ENCODE measurements at places on chromosomes 4 and X.

DNA sequence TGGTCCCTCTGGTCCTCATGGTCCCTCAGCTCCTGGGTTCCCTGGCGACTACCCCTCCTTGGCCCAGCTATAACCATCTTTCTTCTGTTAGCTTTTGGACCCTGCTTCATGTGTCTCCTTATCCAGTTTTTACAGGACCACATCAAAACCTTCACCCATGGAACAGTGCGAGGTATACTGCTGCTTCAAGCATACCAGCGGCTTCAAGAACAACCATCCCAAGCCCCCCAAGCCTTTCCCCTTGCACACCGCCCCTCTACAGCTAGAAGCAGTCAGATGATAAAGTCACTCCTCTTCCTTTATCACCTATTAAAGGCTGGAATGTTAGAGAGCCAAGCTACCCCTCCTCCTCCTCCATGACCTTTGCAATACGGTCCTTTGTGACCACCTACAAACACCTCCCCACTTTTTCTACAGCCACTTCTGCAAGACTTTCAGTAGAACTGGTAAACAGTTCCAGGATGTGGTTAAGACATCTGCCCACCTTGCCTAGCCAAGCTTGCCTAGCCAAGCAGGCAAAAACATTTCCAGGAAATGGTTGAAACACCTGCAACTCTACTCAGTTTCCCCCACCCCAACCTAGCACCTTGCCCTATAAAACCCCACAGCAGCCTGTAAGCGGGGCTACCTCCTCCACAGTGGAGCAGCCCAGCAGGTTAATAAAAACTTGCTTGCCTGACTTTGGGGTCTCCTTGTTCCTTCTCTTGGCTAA lies 125.7 kb downstream of the ZC4H2 start:
- DNase-seq, result no peak

DNA sequence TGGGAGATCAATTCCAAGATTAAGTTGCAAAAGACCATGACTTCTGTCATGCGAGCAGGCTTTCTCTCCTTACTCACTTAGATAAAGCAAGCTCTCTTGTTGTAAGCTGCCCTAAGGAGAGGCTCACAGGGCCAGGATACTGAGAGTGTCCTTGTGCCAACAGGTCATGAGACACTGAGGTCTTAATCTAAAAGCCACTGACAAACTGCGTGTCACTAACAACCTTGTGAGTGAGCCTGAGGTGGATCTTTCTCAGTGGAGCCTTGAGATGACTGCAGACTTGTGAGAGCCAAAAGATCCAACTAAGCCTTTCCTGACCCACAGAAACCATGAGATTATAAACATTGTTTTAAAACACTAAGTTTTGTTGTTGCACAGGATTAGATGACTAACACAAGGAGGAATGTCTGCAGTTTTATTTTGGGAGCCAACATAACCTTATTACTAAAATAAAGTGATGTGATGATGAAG lies 170.5 kb downstream of the SLC39A8 start:
- no peak for DNase-seq

GRCh38 chr4:183136855-183137254 lies 37.8 kb downstream of the WWC2 start:
- no peak for DNase-seq

- DNase-seq, result no peak
Observed at GRCh38 chrX:72715546-72715945, 1.4 kb upstream of the PHKA1 start.

- no peak for DNase-seq
Observed at GRCh38 chr4:143016171-143016570, 168.5 kb upstream of the USP38 start.

DNA sequence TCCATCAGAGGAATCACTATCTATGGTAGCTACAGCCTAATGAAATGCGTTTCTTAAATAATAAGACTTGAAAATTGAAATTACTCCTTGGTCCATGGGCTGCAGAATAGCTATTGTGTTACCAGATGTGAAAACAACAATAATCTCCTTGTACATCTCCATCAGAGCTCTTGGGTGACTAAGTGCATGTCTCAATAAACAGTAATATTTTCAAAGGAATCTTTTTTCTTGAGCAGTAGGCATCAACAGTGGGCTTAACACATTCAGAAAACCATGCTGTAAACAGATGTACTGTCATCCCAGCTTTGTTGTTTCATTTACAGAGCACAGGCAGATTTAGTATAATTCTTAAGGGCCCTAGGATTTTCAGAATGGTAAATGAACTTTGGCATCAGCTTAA lies 67.3 kb downstream of the GLUD2 start:
- DNase-seq, result no peak

- no peak for DNase-seq
Observed at GRCh38 chr4:7159923-7160322, 32.4 kb upstream of the SORCS2 start.

GRCh38 chrX:30504309-30504708 lies 73.3 kb downstream of the TASL start:
- no peak for DNase-seq

DNA sequence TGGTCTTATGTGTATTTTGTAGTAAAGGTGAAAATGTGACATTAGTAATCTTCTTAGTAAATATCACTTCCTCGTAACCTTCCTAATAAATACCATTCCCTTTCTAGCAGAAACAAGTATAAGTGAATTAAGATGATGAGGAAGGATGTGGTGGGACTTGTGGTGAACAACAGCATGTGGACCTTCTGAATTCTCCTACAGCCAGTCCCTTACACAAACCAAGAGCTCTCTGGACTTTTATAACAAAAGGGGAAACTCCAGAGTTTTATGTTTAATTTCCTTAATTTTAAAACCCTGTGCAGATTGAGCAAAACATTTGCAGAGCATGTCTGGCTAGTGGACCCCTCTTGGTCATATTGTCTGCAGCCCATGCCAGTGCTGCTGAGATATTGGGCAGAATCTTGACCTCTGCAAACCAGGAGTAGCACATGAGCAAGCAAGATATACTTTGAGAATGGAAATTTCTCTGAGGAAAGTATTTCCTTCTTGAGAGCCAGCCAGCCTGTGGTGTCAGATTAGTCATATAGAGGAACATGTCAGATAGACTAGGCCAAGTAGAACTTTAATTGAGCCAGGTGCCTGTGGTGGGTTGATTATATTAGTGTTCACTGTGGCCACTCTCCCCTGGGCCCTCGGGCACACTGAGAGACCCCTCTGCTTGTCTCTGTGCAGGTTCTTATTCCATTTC lies 328.2 kb downstream of the DKK2 start:
- no peak for DNase-seq

GRCh38 chr4:2595436-2595835 lies 59.0 kb downstream of the FAM193A start:
- DNase-seq, result no peak

GRCh38 chrX:152072236-152072635 lies 66.1 kb downstream of the MAGEA10 start:
- no peak for DNase-seq

DNA sequence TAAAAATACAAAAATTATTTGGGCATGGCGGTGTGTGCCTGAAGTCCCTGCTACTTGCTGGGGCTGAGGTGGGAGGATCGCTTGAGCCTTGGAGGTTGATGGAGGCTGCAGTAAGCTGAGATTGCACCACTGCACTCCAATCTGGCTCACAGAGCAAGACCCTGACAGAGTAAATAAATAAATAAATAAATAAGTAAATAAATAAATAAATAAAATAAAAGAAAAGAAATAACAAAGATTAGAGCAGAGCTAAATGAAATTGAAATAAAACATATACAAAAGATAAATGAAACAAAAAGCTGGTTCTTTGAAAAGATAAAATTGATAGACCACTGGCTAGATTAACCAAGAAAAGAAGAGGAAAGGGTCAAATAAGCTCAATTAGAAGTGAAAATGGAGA lies 43.1 kb downstream of the HPGD start:
- DNase-seq, result no peak

GRCh38 chrX:11430271-11430670 lies 137.1 kb downstream of the AMELX start:
- DNase-seq, result no peak

DNA sequence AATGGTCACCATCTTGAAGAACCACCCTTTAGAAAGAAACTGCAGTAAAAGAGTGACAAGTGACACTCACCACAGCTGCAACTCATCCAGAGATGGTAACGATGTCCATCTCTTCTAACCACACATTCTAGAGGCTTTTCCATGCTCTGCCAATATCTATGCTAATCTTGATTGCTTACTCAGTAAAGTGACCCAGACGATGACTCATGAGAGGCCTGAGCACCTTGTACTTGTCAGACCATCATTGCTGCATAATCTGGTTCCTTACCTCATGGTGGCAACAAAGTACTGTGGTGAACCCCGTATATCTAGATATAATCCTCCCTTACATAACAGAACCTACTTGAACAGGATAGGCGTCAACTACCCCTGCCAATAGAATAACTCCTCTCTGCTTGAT lies 75.6 kb downstream of the CCNG2 start:
- no peak for DNase-seq

- DNase-seq, result no peak
Observed at GRCh38 chr4:98568941-98569663, 89.3 kb downstream of the TSPAN5 start.

GRCh38 chr4:85500110-85500867 lies 25.3 kb downstream of the ARHGAP24 start:
- DNase-seq, result no peak

DNA sequence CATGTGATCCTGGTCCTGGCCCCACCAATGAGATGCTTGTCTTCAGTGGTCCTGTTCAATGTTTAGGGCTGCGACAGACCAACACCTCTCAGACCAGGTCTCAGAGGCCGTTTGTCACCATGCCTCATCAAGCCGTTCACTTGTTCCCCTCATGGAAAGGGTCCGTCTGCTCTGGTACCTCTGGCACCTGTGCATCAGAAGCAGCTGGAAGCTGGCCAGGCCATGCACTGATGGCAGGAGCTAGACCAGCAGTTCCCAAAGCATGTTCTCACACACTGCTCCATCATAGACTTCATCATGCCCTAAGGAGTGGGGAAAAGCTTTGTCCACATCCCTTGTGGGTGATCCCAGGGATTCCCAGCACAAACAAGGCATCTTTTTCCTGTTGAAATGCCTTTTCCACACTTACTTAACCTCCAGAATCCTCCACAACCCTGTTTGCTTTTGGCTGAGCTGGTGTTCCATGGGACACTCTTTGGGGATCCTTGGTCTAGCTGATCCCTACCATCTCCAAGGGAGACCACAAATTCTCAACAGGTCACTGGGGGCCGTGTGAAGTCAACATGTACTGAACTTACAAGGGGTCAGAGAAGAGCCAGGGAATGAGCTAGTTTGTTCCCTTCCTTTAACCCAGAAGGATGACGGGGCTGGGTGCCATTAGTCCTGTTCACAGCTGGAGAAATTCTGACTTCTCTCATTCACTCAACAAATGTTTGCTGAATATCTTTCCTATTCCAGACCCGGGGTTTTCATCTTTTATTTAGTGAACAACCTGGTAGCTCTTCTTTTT lies 21.8 kb downstream of the SH3TC1 start:
- no peak for DNase-seq

DNA sequence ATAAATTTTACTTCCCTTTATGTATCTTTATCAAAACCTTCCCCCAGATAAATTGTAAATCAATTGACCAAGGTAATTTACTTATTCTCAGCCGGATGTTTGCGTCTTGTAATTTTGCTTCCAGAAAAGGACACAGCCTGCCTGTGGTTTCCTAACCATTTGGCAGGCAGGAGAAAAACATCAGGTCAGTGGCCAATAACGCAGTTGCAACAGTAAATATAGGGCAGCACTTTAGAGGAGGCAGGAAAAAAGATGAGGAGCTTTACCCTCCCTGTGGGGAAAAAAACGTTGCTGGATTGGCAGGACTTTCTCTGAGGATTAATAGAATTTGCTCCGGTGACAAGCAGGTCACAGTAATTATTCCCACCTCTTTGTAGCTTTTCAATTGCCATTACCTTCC lies 2618.1 kb downstream of the ARAP2 start:
- DNase-seq, result no peak

DNA sequence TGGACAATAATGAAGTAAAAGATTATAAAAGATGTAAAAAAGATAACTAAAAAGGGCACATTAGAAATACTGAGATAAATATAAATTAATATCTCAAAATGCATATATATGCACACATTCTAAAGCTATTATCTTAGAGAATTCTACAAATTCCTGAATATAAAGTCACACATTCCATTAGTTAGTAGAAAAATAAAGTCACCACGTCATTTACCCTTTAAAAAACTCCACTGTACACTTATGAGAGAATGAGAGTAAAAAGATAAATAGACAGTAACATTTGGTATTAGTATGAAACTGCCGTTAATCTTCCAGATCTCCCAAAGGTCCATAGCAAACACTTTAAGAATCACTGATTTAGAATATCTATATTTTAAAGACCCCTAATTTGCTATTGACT lies 67.2 kb upstream of the IL15 start:
- no peak for DNase-seq

GRCh38 chr4:188532751-188533150 lies 393.5 kb downstream of the TRIML1 start:
- no peak for DNase-seq

DNA sequence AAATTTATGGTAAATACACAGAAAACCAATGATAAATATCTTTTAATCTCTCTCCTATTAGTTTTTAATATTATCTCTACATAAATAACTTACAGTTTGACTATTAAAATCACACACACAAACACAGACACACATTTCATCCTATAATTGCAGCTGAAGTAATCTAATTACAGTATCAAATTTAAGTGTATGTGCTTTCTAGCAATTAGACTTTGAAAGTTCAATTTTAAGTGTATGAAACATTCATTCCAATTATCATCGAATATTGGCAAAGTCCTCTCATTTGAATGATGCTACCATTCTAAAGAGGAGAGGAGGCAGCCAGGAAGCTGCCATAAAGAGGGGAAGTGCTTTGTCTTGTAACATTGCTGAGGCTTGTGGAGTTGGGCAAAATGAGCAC lies 221.2 kb upstream of the PABPC4L start:
- no peak for DNase-seq

DNA sequence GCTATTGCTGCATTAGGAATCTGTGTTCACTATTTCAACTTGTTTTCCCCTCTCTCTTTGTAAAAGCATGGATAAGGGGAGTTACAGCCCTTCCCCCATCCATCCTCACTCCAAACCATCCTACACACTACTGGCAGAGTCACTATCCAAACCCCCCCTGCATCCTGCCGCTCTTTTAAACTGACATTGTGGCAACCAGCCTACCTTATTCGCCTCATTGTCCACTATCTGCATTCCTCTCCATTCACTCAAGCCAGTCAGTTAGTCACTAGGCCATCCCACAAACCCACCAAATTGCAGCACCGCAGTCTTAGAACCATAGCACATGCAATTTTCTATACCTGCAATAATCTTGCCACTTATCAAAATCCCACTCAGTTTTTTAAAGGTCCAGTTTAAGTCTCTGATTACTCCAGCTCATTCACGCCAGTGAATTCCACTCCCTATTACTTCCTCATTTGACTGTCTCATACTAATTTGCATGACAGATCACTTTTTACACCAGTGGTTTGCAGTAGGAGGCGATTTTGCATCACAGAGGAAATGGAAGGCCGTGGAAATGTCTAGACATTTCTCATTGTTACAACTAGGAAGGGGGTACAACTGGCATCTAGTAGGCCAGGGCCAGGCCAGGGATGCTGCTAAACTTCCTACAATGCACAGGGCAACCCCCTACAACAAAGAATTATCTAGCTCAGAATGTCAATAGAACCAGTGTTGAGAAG lies 181.8 kb downstream of the HS6ST2 start:
- DNase-seq, result no peak

GRCh38 chr4:23337292-23337691 lies 552.6 kb downstream of the PPARGC1A start:
- DNase-seq, result no peak

- peak; percentile 52 for DNase-seq
Observed at GRCh38 chr4:176193938-176194337, 1.4 kb downstream of the SPATA4 start.

- no peak for DNase-seq
Observed at GRCh38 chr4:18698119-18698883, 676.7 kb upstream of the LCORL start.

GRCh38 chr4:613126-613525 lies 12.2 kb upstream of the PDE6B start:
- DNase-seq, result no peak

Measured in activated CD4-positive, alpha-beta T cell treated with anti-CD3 and anti-CD28 coated beads, Interleukin-2, amount 50 U/mL, for 24 hours (primary cell).